ENCODE measurements at places on chromosomes 5 and 9. TPM values are rescaled to one million over a fixed set of nuclear protein-coding genes. Genes with fewer than 3 reads are reported as not detected.

DNA sequence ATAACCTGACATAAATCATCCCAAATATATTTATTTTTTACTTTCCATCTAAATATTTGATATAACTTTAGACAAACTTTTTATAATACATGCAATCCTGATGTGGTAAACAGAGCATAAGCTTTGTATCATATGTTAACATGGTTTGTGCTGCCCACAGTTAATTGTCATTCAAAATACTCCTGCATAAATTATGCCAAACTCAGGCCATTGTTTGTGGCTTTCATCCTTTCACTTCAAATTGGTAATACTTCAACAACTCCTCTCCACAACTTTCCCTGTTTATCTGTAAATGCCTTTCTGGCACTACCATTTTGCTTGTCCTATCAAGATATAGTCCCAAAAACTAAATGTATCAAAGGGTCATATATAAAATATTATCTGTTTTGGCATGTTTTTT, 586.7 kb downstream of the HINT1 start:
- no peak overlapping the region for H3K27ac ChIP-seq
- DNase-seq = no peak
- H3K4me1 ChIP-seq = no peaks in the 10 kb centered on the region

GRCh38 chr9:3058409-3058808, 214.5 kb upstream of the PUM3 start:
- DNase-seq = no peak
- no peaks in the 10 kb centered on the region for H3K4me1 ChIP-seq
- H3K27me3 ChIP-seq = no peaks in the 10 kb centered on the region

DNA sequence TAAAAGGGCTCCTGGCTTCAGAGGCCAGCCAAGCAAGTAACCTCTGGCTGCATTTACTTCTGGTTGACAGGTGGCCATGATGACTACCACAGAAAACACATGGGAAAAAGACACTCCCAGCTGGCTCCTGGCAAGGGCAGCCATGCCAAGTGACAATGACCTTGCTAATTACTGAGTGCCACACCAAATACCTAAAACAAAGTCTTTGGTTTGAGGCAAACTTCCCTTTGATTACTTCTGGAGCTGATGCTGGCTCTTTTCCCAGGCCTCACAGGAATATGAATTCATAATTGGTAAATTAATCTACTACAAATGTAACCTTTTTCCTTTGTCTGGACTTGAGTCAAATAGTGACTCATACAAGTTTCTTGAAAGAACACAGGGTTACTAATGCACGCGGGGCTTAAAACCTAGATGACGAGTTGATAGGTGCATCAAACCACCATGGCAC, 61.0 kb downstream of the LPAR1 start:
- no peaks in the 10 kb centered on the region for H3K36me3 ChIP-seq
- DNase-seq = no peak
- no peaks in the 10 kb centered on the region for H3K27me3 ChIP-seq
- H3K4me1 ChIP-seq = no peaks in the 10 kb centered on the region

DNA sequence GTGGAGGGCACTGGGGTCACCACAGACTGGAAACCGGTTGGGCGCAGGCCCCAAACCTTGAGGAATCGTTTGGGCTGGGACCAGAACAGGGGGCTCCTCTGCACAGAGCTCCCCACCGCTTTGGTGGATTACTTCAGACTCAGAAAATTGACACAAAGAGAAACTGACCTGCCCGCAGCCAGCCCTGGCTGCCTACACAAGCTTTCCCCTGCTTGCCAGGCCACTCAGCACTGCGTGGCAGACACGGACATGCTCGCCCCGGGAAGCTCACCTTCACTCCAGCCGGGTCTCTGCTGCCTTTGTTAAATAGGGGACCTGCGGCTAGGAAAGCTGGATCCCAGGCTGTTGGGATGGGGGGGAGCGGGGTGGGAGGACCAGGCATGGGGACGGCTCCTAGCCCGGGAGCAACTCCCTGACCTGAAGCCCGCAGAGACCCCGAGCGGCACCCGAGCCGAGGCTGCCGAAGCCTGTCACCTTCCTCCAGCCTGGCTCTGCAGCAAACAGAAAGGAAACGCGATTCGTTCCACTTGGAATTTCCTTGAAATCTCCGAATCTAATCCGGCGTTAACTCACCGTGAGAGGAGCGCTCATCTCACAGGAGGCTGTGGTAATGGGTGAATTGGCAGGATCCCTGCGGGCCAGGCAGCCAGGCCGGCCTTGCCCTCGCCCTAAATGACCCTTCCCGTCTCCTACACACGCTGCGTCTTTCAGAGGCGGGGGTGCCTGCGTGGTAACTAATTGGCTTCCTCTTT, 8.8 kb downstream of the PAX5 start:
- peak overlapping the region; percentile 42 for H3K4me3 ChIP-seq
- H3K27ac ChIP-seq = no peak overlapping the region
- DNase-seq = no peak
- no peaks in the 10 kb centered on the region for H3K36me3 ChIP-seq

DNA sequence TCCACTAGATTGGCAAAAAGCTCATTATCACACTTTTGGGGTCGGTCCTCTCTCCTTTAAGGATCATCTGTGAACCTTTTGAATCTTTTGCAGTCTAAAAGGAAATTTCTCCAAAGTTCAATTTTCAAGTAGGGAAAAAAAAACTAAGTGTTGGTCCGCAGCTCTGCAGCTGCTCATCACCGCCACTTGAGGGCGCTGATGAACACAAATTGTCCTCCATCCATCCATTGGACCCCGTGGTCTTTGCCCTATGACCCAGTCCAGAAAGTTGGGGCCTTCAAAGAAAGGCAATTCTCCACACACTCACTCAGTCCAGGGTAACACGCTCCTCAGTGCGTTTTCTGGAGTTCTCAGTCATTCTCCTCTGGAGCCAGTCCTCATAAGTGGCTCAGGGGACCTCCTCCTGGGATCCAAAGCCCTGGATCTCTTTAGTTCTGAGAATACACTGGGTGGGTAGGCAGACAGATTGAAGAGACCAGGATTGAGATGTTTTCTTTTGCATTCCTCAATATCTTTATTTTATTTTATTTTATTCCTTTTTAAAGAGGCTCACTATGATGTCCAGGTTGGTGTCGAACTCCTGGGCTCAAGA, 63.6 kb upstream of the SLC28A3 start:
- H3K27ac ChIP-seq = no peak overlapping the region
- no peaks in the 10 kb centered on the region for H3K27me3 ChIP-seq
- H3K4me1 ChIP-seq = no peaks in the 10 kb centered on the region
- no peak for DNase-seq
- peaks cover 5% of the 10 kb centered on the region for H3K36me3 ChIP-seq

DNA sequence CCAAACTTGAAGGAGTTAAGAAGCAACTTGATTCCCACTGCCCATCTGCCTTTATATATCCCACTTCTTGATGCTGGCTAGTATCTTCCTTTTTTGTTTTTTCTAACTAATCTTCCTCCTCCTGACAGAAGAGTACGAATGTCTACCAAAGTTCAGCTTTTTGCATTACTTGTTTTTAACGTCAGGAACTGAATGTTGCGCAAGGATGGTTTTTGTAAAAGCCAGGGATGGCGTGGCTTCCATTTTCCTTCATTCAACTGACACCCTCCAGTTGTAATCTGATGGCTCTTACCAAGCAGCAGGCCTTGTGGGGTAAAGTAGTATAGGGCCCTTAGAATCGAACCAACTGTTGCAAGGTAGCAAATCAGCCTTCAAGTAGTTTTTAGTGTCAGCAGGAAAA, 70.8 kb upstream of the GPR151 start:
- H3K27ac ChIP-seq = no peak overlapping the region
- no peaks in the 10 kb centered on the region for H3K4me1 ChIP-seq
- H3K27me3 ChIP-seq = no peaks in the 10 kb centered on the region
- no peak for DNase-seq

- DNase-seq = no peak
- H3K27ac ChIP-seq = no peak overlapping the region
- no peaks in the 10 kb centered on the region for H3K4me1 ChIP-seq
- no peak overlapping the region for H3K4me3 ChIP-seq
- no peaks in the 10 kb centered on the region for H3K36me3 ChIP-seq
Measured at GRCh38 chr9:20320921-20321320, 301.4 kb downstream of the MLLT3 start.

DNA sequence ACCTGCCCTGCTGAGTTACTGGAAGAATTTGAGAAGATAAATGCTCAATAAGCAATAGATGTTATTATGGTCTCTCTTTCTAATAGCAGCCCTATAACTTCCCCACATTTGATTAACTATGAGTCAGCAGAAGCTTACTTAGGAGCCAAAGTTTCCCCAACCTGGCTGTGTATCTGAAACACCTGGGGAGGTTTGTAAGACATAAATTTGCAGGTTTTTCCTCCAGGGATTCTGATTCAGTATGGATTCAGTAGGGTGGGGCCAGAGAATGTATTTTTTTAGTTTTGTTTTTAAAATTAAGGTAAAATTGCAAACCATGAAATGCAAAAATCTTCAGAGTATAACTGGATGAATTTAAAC, 44.9 kb upstream of the GNPDA1 start:
- no peak overlapping the region for H3K4me3 ChIP-seq
- no peaks in the 10 kb centered on the region for H3K36me3 ChIP-seq
- no peak for DNase-seq
- no peak overlapping the region for H3K27ac ChIP-seq
- H3K4me1 ChIP-seq = no peaks in the 10 kb centered on the region
- H3K27me3 ChIP-seq = no peaks in the 10 kb centered on the region

DNA sequence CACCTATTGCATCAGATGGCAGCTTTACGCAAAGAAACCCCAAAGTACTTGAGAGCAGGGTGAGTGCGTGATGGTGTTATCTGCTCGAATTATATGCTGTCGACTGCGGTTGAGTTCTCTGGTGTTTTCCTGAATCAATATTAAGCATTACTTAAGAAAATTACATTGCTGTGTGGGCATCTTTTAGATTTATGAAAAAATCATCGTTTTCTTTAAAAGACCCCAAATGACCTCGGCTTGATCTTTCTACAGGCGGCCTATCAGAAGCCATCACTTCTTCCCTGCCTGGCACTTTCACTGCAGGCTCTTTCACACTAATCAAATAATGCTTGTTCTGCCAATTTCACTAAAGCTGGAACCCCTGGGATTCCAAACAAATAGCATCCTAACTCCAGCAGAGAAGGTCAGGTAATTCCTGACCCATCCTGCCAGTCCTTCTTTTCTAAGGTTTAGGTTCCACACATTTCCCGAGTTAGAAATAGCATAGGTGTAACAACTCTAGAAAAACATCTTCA, 1.7 kb downstream of the UBE2QL1 start:
- H3K27ac ChIP-seq = no peak overlapping the region
- H3K4me3 ChIP-seq = no peak overlapping the region
- peaks cover 80% of the 10 kb centered on the region for H3K27me3 ChIP-seq
- H3K4me1 ChIP-seq = no peaks in the 10 kb centered on the region
- H3K36me3 ChIP-seq = no peaks in the 10 kb centered on the region

DNA sequence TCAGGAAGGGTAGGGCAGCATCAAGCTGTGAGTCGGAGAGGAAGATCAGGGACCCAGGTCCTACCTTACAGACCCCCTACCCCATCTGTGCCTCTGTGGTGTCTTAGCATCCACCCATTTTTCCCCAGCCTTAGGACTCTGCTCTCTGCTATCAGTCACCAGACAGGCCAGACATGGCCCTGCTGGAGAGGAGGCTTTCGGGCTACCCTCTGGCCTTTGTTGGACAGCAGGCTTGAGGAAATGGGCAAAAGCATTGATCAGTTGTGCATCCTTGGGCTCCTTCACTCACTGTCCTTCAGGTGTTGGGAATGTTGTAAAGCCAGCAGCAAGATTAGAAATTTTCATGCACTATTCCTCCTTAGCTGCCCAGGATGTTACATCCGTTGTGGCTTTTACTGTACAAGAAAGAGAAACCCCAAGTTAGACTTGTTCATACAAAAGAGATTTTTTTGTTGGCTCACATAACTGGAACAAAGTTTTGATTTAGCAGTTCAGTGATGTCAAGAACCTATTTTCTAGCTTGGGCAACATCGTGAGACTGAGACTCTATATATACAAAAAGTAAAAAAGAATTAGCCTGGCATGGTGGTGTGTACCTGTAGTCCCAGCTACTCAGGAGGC, 17.4 kb upstream of the TNFAIP8 start:
- H3K36me3 ChIP-seq = no peaks in the 10 kb centered on the region
- DNase-seq = no peak
- H3K4me1 ChIP-seq = peaks cover 3% of the 10 kb centered on the region
- no peak overlapping the region for H3K27ac ChIP-seq

GRCh38 chr9:136105398-136106135, 10.5 kb upstream of the NACC2 start:
- peaks cover 48% of the 10 kb centered on the region for H3K4me1 ChIP-seq
- no peak for DNase-seq
- H3K27me3 ChIP-seq = no peaks in the 10 kb centered on the region
- no peak overlapping the region for H3K4me3 ChIP-seq
- H3K36me3 ChIP-seq = no peaks in the 10 kb centered on the region

DNA sequence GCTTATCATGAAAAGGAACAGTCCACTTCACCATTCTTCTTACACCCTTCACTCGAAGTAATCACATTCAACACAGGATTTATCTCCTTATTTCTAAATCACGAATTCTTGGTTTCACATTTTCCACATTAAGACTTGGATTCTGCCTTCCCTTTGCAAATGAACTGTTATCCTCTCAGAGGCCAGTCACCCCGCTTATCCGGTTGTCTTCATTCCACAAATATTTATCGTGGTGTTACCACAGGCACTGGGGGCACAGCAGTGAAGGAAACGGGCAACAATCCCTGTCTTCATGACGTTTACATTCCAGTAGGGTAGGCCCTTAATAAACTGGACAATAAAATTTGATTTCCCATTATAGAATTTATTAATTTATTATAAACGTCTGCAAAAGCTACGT, 284.2 kb downstream of the DENND1A start:
- no peak for DNase-seq
- H3K4me3 ChIP-seq = no peak overlapping the region
- no peaks in the 10 kb centered on the region for H3K27me3 ChIP-seq
- no peaks in the 10 kb centered on the region for H3K4me1 ChIP-seq
- no peak overlapping the region for H3K27ac ChIP-seq

- H3K4me3 ChIP-seq = no peak overlapping the region
- no peak overlapping the region for H3K27ac ChIP-seq
- DNase-seq = no peak
- no peaks in the 10 kb centered on the region for H3K4me1 ChIP-seq
Measured at GRCh38 chr9:123164285-123164684, 104.1 kb downstream of the STRBP start.

DNA sequence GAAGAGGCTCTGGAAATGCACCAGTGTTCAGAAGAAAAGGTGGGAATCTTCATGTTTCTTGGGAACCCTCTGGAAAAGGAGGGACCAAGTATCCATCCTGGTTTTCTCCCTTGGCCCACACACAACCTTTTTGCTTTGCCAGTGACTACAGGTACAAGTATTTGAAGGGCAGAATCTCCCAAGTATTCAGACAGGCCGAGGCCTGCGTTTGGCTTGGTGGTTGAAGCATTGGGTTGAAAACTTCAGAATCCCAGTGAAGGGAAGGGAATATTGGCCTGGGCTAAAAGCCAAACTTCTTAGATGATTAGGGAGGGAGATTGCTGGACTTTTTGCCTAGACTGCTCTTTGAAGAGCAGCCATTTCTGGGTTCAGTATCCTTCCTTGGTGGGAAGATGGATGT, 71.9 kb downstream of the UBAP1 start:
- no peak overlapping the region for H3K4me3 ChIP-seq
- H3K27ac ChIP-seq = no peak overlapping the region
- DNase-seq = no peak
- peaks cover 27% of the 10 kb centered on the region for H3K36me3 ChIP-seq

PSMB7 gene
- 357 TPM for polyA plus RNA-seq

NIPAL4 gene
- 0.06 TPM for polyA plus RNA-seq

IFNB1 gene
- not detected for polyA plus RNA-seq

Data from H1 (cell line).